ENCODE measurements at places on chromosomes 7 and 10. TPM values are rescaled to one million over a fixed set of nuclear protein-coding genes. Genes with fewer than 3 reads are reported as not detected.

The STEAP1 gene
- total RNA-seq, result 15.6 TPM

The AKR1C3 gene
- total RNA-seq, result 92.9 TPM

The TRIM74 gene
- total RNA-seq, result not detected

The SLC26A4 gene
- 1.5 TPM for total RNA-seq

Data from thoracic aorta (tissue), 2 donors.